ENCODE measurements at places on chromosomes 12 and 14.

GRCh38 chr12:48961331-48961730, 4.0 kb upstream of the ARF3 start:
- no peak for DNase-seq

DNA sequence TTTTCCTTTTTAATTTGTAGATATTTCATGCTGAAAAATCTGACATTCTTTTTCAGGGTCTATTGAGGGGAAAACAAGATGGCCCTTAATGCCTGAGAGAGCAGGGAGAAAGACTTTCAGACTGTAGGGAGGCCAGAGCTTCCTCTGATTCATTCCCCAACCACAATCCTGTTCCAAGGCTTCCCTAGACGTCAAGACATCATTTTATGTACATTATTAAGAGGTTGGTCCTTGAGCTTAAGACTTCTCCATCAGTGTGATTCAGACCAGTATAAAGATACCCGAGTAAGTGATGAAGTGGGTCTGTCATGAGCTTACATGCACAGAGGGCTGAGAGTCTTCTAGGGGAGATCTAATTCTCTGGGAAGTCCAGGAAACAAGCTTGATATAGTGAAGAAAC, 57.3 kb downstream of the AVPR1A start:
- no peak for DNase-seq

- DNase-seq = no peak
These were observed 31.0 kb downstream of the SAMD4A start for GRCh38 chr14:54597795-54598443.

DNA sequence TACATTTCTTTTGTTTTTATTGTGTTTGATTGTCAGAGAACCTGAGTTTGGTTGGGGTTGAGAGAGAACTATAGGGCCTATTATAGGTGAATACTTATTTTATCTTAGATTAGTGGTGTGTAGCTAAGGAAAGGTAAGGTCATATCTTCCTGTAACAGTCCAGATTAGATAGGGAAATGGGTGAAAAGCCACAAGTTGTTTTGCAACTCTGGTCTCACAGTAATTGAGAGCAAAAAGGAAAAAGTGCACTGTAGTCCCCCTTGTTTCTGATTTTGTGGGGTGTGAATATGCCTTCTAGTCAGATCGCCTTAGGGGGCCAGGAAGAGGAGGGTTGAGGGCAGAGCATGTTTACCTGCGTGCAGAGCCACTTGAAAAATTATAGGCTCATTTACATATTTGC, 8.9 kb downstream of the MSRB3 start:
- DNase-seq = no peak

DNA sequence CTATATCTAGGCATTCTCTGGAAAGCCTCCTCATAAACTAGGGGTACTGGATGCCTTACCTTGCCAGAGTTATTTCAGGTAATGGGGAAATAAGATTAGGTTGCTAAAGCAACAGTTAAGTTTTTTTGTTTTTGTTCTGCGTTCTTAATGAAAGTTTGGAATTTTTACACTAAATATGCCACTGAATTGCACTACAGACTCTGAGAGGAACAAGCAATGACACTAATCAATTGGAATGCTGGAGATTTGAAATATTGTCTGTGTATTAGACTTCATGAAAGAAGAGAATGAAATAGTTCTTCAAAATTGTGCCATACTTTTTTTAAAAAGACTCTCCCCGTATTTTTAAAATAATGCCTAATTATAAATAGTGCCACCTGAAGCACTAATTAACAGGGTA, 287.8 kb downstream of the NAV3 start:
- DNase-seq = no peak

GRCh38 chr14:93490001-93490400, 59.3 kb downstream of the UNC79 start:
- no peak for DNase-seq

- peak; percentile 92 for DNase-seq
These were observed 1.5 kb upstream of the EFS start for GRCh38 chr14:23366426-23366921.

- no peak for DNase-seq
These were observed 47.6 kb downstream of the SH2B3 start for GRCh38 chr12:111453071-111453989.

GRCh38 chr14:94699831-94700230, 70.1 kb downstream of the GSC start:
- DNase-seq = no peak

GRCh38 chr12:54265364-54265812, 14.5 kb downstream of the CBX5 start:
- DNase-seq = no peak

GRCh38 chr12:39813776-39814175, 194.2 kb upstream of the ABCD2 start:
- no peak for DNase-seq

GRCh38 chr14:53946404-53947093, 10.1 kb downstream of the BMP4 start:
- no peak for DNase-seq

- DNase-seq = no peak
These were observed 4.8 kb upstream of the KCNA5 start for GRCh38 chr12:5038781-5039311.

GRCh38 chr12:73465106-73465505, 1072.5 kb upstream of the ATXN7L3B start:
- no peak for DNase-seq

- DNase-seq = no peak
These were observed 2.8 kb downstream of the RAPGEF3 start for GRCh38 chr12:47755655-47756562.

- no peak for DNase-seq
These were observed 27.0 kb downstream of the GPR135 start for GRCh38 chr14:59438195-59438647.

DNA sequence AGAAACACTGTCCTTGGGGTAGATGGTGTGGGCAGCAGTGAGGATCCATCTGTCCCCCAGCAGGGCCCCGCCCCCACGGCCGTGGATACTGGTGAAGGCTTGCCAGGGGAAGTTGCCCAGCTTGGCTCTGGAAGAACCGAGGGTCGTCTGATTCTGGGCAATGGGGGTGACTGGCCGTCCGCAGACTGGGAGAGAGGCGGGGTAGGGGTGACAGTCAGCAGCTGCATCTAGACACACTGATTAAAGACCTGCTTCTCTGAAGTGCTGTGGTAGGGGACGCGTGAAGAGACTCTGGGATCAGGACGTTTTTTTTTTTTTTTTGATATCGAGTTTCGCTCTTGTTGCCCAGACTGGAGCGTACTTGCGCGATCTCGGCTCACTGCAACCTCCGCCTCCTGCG, 4.7 kb upstream of the C1R start:
- DNase-seq = no peak

- DNase-seq = no peak
These were observed 753.8 kb upstream of the FOXG1 start for GRCh38 chr14:28012629-28013415.

DNA sequence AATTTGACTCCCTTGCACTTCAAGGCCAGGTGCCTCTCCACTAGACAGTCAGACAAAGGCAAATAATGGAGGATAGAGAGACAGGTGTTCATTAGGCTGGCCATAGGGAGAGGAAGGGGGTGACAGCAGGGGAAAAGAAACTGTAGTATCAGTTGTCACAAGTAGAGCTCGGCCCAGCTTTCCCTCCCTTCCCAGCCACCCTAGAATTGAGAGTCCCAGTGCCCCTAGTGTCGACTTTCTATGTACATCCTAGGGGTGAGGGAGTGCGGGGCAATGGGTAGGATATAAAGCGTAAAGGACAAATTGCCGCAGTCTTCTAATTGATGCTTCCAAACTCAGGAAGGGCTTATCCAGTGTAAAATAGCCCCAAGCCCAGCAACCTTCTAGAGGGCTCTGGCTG, 39.0 kb downstream of the BAZ2A start:
- no peak for DNase-seq

GRCh38 chr12:49673446-49674317, 33.5 kb downstream of the FMNL3 start:
- DNase-seq = peak; percentile 96

- no peak for DNase-seq
These were observed 15.0 kb downstream of the GXYLT1 start for GRCh38 chr12:42129595-42130204.

GRCh38 chr12:66144791-66145754, 14.5 kb upstream of the LLPH start:
- no peak for DNase-seq

- DNase-seq = no peak
These were observed 30.8 kb downstream of the SMOC1 start for GRCh38 chr14:69909826-69910550.

- DNase-seq = no peak
These were observed 24.3 kb downstream of the SPTSSA start for GRCh38 chr14:34437729-34438080.

GRCh38 chr14:72560331-72560730, 333.6 kb downstream of the DPF3 start:
- DNase-seq = no peak

DNA sequence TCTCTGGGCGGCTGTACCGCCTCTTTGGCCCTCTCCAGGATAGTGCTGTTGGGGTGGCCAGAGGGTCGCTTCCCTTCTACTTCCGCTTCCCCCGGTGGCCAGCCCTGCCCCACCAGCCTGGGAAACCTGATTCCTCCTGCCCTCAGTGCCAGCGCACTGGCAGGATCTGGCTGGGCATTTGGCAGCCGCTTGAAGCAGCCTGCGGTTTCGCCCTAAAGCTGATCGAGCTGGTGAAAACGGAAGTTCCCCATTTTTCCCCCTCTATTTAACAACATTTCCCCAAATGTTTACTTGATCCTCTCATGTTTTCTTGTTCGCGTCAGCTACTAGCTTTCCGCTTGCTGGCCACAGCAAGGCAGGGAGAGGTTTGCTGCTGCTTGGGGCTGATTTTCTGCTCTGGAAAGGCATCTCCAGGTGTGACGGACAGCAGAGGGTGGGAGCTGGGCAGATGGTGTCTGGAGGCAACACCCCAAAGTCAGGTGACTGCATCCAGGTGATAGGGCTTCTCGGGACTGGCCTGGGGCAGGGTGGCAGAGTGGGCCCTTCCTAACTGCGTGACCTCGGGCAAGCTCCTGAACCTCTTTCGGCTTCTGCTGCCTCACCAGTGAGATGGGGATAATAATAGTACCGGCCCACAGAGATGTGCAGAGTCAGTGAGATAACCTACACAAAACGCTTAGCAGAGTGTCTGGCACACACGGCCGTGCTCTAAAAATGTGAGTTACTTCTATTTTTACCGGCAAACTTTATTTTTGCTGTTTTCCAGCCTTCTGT, 53.1 kb downstream of the TSPAN9 start:
- no peak for DNase-seq

- DNase-seq = no peak
These were observed 100.3 kb upstream of the PLEKHG7 start for GRCh38 chr12:92602476-92602875.

- DNase-seq = no peak
These were observed 42.3 kb downstream of the ANO2 start for GRCh38 chr12:5902736-5903135.

DNA sequence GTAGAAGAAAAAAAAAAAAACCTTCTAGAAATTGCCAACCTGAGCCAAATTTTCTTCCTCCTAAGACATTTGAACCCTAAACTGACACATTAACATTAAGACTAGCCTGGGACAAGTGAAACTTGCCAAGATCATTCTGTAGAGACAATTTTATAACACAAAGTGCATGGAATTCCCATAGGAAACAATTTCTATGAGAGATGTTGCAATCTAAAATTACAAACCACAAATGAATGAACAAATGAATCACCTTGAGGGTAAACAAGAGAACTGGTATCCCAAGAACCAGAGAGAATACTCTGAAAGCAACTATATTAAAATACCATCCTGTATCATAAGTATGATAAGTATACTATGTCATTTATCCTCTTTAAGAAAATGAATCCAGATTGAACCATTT, 165.3 kb downstream of the DICER1 start:
- DNase-seq = no peak

DNA sequence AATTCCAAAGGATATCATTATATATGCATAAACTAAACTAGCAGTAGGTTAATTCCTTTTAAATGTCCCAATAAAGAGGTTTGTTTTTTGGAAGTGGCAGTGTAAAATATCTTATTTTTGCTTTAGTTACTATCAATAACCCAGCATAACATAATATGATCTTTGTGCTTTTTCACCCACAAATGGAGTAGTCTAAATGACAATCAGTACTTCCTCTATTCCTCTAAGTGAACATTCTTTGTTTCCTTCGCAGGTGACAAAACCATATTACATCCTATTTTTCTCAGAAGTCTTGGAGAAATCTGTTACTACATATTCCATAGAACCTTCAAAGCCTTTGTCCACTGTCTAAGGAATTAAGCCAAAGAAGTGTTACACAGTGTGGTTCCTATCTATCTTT, 62.5 kb downstream of the MED13L start:
- no peak for DNase-seq

DNA sequence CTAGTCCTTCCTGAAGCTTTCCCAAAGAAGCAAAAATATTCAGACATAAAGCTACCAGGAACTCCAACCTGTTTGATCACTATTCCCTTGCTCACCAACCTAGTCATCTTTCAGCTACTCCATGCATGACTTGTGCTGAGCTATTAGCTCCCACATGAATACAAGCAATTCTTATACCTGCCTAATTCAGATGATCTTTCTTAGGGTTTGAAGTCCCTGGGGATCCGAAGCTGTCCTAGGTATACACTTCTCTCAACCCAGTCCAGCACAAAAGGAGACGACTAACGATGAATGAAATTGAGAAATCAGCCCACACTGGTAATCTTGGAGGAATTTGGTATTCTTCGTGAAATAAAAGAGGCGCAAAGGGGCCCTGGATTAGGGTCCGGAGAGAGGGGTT, 631 bp upstream of the PTGR2 start:
- no peak for DNase-seq

DNA sequence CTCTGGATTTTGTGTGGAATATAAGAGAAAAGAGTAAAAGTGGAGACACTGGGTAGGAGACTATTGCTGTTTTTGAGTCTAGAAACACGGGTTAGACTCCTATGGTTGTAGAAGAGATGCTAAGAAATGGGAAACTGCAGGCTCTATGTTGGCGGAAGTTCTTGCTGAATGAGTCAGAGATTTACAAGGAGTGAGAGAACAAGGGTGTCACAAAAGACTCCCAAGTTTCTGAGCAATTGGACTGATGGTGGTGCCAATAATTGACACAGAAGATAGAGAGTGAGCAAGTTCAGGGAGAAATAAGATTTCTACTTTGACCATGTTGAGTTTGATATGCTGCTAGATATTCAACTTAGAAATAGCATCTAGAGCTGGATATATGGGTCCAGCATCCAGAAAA, 2.6 kb upstream of the PRKD1 start:
- no peak for DNase-seq

- no peak for DNase-seq
These were observed 1046.9 kb upstream of the FLRT2 start for GRCh38 chr14:84483072-84483420.

GRCh38 chr12:27429606-27430005, 16.9 kb upstream of the SMCO2 start:
- DNase-seq = no peak

DNA sequence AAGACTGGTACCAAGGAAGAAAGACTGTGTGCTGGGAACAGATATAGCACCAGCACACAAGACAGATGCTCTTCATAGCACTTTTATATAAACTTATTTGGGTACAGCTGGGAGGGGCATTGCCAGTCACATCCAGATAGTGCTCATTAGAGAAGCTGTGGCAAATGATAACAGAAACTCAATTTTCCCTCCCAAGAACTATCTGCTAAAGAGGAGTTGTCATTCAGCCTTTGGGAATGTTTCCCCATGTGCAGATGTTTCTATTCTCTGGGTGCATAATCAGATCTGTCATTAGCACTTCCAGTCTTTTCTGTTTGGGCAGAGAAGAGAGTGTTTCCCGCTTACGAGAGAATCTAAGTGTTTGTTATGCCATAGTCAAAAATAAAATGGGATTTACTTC, 714.9 kb upstream of the MDGA2 start:
- DNase-seq = no peak

Data from left hindlimb (tissue), 1 donor.